Dorsolateral prefrontal cortex (tissue), 122 donors: ENCODE measurements at places on chromosomes 1 and 21. TPM values are rescaled to one million over a fixed set of nuclear protein-coding genes. Genes with fewer than 3 reads are reported as not detected.

The SLC9C2 gene
- total RNA-seq = 4.5 TPM

The RPTN gene
- total RNA-seq = not detected

The GABRD gene
- total RNA-seq = 71.8 TPM

The NOC2L gene
- 44.9 TPM for total RNA-seq

The WNT2B gene
- total RNA-seq = 9.0 TPM

The SLC37A1 gene
- total RNA-seq = 15.2 TPM

The LCE2A gene
- not detected for total RNA-seq

The SRGAP2B gene
- 55.8 TPM for total RNA-seq

The MATN1 gene
- 0.45 TPM for total RNA-seq

The MACF1 gene
- total RNA-seq = 505 TPM

The CR1L gene
- 0.79 TPM for total RNA-seq

The BATF3 gene
- total RNA-seq = 6.9 TPM

The SPRR2E gene
- total RNA-seq = not detected

The ILDR2 gene
- 44.3 TPM for total RNA-seq

The CCDC27 gene
- total RNA-seq = not detected

The C1orf141 gene
- not detected for total RNA-seq

The PTCH2 gene
- total RNA-seq = 10.3 TPM
